ENCODE measurements at places on chromosomes 1 and 21.

DNA sequence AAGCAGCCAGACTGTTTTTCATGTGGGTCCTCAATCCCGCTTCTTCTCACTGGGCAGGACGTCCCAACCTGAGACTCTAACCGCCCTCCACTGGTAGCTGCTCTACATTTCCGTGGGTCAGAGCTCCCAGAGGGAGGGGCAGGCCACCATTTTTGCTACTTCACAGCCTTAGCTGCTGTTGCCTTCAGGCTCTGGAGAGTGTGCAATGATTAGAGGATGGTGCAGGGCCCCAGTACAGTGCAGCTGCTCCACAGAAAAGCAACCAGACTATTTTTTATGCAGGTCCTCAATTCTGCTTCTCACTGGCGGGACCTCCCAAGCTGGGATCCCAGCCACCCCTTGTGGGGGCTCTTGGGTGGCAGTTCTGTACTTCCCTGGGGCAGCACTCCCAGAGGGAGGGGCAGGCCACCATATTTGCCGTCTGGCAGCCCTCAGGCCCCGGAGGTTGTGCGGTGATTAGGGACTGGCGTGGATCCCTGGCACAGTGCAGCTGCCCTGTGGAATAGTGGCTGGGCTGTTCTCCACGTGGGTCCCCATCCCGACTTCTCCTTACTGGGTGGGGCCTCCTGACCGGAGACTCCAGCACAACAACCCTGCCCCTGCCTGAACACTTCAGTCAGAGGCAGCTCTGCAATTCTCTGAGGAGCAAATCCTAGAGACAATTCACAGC, 647.6 kb upstream of the PKN2 start:
- DNase-seq: no peak

- no peak for DNase-seq
These were observed 19.2 kb downstream of the DDI2 start for GRCh38 chr1:15636436-15636835.

DNA sequence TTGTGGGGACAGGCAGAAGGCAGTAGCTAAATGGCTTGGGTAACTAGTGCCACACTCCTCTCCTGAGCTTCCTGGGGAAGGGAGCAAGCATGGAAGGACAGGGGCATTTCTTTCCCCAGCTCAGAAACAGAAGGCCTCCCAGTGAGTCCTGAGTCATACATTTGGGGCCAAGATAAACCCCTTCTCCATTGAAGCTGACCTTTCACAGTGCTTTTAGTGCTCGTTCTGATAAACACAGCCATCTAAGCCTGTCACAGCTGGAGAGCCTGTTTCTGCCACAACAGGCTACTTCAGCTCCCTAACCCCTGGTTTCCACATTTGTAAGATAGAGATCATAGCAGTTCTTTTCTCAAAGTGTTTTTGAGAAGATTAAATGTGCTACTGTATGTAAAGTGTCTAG, 374.0 kb downstream of the LMX1A start:
- DNase-seq: no peak

GRCh38 chr1:186465946-186466345, 5.0 kb upstream of the PDC start:
- no peak for DNase-seq

DNA sequence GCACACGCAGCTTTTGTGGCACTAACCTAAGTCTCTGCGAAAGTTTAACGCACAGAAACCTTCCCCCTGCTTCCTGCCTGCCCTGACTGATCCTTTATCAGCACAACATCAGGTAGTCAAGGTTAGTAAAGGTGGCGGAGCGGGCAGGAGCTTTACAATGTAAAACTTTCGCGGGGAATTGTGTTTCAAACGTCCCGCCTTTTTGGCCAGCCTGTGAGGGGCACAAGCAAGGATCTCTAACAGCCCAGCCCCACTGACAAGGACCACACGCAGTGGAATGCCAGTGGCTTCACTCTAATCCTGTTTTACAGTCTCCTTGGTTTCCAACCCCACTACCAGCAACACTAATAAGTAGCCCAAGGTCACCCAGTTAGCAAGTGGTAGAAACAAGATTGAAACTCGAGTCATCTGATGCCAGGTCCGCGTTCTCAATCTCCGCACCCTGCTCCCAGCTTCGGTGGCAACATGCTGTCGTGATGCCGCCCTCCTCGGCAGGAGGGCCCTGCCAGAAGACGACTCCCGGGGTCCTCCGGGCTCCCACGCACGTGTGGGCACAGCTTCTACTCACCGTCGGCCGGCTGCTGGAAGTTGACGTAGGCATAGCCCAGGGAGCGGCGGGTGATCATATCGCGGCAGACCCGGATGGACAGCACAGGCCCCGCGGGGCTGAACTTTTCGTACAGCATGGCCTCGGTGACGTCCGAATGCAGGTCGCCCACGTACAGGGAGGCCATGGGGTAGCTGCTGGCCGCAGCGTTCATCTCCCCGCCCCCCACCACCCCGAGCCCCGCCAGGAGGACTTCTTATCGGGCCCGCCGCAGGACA, 1.2 kb downstream of the PABPC4 start:
- DNase-seq: no peak

GRCh38 chr1:156012051-156012817, 8.5 kb downstream of the SSR2 start:
- no peak for DNase-seq

GRCh38 chr1:53567851-53568250, 108.7 kb downstream of the DMRTB1 start:
- no peak for DNase-seq

DNA sequence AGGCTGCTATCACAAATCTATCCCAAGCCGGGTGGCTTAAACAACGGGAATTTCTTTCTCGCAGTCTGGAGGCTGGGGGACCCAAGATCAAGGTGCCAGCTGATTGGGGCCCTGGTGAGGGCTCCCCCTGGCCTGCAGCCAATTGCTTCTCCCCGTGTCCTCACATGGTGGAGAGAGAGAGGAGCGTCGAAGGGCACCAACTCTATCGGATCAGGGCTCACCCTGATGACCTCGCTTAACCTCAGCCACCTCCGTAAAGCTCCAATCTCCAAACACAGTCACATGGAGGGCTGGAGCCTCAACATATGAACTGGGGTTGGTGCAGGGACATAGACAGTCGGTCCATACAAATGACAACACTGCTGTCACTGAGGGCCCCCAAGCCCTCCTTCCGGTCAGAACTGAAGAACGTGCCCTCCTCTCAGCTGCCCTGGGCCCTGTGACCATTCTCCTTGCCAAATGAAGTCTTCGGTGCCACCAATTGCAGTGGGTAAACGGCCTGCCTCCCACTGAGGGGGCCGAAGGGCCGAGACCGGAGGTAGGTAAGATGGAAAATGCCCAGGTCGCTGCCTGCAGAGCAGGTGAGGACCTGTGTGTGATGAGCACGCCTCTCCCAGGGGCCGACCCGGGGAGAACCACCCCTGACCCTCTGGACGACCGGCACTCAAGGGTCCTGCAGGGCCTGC, 211.0 kb downstream of the TOMM20 start:
- no peak for DNase-seq

- DNase-seq: peak; percentile 14
These were observed 55.1 kb downstream of the PCBP3 start for GRCh38 chr21:45698493-45699184.

DNA sequence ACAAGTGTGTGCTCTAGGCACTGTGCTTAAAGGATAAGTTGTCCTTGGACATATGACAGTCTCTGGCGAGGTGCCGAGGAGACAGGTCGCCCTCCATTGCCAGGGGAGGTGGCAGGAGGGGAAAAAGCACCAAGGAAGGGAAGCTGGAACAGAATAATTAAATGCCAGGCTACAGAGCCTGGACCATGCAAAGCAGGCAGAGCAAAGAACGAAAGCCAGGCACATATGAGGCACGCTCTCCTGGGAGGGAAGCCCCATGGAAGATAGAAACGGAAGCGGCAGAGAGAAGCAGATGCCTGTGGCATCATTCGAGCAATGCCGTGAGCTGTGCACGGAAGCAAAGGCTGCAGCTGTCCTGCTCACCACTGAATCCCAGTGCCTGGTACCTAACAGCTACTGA, 91.2 kb downstream of the JAK1 start:
- no peak for DNase-seq

DNA sequence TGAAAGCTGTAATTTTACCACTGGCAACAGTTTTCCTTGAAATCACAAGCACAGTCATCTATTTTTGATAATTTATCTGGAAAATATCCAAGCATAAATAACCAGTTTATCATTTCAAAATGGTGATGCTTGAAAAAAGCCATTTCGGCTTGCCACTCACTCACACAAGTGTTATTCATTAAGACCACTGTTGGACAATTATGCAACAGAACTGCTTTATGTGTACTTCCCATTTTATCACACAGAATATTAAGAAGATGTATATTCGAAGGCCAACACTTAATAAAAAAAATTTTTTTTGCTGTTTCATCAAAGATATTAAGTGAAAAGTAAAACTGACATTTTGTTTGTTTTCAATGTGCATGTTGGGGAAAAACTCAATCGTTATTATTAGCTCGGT, 62.3 kb downstream of the EIF4G3 start:
- no peak for DNase-seq

DNA sequence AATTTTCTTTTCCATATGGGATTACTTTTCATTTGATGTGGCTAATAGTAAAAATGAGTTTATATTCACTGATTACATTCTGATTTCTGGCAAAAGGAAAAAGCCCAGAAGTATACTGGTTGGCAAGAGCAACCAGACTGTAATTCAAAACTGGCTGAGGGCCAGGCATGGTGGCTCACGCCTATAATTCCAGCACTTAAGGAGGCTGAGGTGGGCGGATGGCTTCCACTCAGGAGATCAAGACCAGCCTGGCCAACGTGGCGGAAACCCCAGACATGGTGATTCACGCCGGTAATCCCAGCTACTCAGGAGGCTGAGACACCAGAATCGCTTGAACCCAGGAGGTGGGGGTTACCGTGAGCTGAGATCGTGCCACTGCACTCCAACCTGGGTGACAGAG, 14.5 kb downstream of the SYT11 start:
- DNase-seq: no peak

- DNase-seq: no peak
These were observed 16.9 kb upstream of the PUM1 start for GRCh38 chr1:31082385-31082784.

- no peak for DNase-seq
These were observed 125.4 kb downstream of the RIPK4 start for GRCh38 chr21:41641510-41641815.

DNA sequence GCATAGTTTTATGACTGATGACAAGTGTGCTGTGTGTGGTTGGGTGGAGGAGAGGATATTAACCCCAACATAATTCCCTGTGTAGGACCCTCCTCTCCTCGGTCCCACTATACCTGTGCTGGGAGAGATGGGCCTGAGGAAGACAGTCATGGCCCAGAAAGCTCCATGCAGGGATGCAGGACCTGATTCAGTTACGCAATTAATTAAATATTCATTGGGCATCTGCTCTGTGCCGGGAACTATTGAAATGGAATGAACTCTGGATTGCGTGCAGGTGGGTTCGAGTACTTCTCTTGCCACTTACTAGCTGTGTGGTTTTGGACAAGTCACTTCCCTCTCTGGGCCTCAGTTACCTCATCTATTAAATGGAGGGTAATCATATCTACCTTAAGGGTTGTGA, 74.6 kb downstream of the CD247 start:
- DNase-seq: no peak

DNA sequence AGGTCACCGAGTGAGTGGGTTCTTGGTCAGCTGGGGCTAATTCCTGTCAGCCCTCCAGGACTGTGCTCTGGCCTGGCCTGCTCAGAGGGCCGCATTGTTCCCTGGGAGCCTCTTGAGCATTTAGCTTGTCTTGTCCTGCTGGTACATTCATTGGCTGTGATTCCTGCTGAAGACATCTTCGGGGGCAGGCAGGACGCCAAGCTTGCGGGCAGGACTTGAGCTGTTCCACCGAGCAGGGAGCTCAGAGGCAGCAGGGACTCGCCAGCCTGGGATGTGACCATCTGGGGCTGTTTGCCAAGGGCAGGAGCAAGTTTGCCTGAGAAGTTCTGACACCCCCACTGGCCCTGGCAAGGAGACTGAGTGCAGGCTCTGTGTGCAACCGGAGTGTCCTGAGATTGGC, 7.0 kb upstream of the SLC26A9 start:
- no peak for DNase-seq

DNA sequence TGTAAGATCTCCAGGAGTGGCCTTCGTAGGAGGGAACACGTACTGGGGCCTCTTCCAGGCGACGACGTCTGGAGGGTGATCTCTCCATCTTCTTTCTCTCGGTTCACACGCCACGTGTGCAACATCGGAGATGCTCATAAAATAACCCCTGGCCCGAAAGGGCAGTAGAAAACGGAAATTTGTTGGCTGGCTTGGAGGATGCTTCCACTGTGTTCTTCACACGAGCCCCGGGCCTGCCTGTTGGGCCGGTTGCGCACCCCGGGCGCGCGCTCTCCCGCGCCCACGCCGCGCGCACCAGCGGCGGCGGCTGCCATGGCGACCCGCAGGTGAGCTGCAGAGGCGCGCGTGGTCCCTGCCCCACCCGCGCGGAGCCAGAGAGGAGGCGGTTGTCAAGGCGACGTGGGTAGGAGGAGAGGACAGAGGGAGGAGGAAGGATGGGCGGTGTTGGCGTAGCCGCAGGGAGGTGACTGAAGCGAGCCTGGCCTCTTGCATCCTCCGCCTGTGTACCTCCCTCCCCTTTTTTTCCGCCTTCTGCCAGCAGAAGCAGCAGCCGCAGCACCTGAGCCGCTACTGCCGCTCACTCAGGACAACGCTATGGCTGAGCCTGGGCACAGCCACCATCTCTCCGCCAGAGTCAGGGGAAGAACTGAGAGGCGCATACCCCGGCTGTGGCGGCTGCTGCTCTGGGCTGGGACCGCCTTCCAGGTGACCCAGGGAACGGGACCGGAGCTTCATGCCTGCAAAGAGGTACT, at the start of gene ELAPOR1:
Gene ELAPOR1 (plus strand): TSS at position 526 of the 752 bp plus-strand sequence. CDS start 69 bp downstream, at position 595.
- peak; percentile 72 for DNase-seq

- DNase-seq: no peak
These were observed 104.4 kb upstream of the KCNK1 start for GRCh38 chr1:233509526-233509925.

DNA sequence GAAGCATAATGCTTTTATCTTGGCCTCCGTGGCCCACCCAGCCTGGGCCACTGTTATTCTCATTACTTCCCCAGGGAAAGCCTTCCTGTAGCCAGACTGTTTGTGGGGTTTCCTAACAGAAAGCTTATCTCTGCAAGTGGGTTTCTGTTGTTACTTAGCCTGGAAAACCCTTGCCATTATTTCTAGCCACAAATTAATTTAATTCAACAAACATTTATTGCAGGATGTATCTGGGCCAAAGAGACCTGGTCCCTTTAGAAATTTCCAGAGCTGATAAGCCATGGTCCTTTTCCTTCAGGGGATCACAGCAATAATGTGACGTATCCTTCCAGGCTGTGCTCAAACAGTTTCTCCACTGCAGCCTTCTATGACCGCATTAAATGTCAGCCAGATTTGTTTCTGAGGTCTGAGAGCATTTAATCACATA, 20.9 kb downstream of the TNN start:
- DNase-seq: no peak

GRCh38 chr1:194052514-194053338, 866.3 kb upstream of the B3GALT2 start:
- DNase-seq: no peak

DNA sequence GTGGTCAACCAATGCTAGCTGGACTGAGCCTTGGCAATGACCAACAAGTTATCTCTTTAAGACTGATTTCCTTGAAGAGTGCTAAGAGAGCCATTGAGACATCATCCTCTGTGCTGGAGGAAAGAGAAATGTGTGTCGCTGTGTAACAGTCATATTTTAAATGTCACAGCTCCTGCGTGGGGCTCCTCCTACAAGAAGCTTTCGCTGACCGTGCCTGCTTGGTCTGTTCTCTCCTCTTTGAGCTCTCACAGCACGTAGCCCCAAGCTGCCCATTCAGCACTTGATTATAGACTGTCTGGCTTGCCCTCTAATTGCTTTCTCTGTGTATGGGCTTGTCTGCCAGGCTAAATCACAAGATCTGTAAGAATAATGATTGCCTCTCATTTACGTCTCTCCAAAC, 221.3 kb downstream of the FOXD2 start:
- no peak for DNase-seq

All from stimulated activated CD4-positive, alpha-beta T cell treated with anti-CD3 and anti-CD28 coated beads, TNF-alpha, amount 100 ng/mL, for 48 hours (primary cell).